ENCODE measurements at places on chromosomes 1 and 21. TPM values are rescaled to one million over a fixed set of nuclear protein-coding genes. Genes with fewer than 3 reads are reported as not detected.

DNA sequence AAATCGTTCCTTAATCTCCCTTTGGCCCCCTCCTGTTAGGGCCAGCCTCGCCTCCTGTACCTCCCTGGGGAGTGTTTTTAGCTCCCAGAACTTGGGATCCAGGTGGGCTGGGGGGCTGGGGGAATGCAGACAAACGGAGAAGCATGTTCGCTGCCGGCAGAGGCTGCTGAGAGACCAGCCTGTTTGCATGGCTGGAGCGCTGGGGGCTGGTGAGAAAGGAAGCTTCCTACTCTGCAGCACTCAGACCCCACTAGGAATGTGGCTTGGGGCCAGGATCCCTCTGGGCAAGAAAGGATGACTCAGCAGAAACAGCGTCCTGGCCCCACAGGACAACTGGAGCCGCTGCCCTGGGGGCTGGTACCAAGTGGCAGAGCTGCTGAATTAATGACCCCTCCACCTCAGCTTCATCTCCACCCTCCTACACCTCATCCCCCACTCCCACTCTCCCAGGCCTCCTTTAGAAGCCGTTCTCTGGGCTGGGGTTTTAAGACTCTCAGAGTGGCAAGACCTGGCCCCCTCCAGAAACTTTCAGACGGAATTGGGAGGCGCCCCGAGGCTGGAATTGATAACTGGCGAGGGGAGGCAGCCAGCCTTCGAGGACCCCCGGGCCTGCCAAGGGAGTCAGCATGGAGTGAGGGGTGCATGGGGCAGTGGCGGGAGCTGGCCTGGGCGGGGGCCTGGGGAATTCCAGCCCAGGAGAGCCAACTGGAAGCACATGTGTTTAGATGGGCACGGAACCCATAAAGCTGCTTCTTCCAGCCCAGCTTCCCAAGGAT lies 28.5 kb upstream of the EPS8L3 start:
- DNase-seq = peak; percentile 93

- DNase-seq = no peak
Observed at GRCh38 chr1:9369964-9370788, 77.5 kb downstream of the SPSB1 start.

GRCh38 chr1:207812778-207813511 lies 61.1 kb downstream of the CD46 start:
- DNase-seq = no peak

DNA sequence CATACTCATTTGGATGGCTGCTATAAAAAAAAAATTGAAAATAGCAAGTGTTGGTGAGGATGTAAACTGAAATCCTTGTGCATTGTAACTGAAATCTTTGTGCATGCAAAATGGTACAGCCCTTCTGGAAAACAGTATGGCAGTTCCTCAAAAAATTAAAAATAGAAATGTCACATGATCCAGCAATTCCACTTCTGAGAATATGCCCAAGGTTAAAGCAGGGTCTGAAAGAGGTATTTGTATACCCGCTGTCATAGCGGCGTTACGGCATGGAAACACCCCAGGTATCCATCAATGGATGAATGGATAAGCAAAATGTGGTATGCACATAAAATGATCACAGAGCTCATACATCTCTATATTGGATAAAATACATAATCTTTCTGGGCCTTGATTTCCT lies 116.7 kb downstream of the RUSC1 start:
- no peak for DNase-seq

DNA sequence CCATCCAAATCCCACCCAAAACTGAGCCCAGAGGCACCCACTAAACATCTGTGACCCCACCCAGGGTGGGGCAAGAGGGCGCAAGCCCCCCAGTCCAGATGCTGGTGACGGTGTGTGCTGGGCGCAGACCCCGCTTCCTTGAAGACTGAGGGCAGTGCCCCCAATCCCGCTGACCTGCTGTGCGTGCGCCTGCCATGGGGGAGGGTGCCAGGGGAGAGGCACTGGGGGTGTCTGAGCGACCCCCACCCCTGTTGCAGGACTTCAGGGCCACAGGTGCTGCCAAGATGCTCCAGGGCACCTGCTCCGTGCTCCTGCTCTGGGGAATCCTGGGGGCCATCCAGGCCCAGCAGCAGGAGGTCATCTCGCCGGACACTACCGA lies 13.3 kb downstream of the COL6A2 start:
- DNase-seq = no peak

GRCh38 chr1:168671782-168672181 lies 57.2 kb downstream of the DPT start:
- DNase-seq = no peak

DNA sequence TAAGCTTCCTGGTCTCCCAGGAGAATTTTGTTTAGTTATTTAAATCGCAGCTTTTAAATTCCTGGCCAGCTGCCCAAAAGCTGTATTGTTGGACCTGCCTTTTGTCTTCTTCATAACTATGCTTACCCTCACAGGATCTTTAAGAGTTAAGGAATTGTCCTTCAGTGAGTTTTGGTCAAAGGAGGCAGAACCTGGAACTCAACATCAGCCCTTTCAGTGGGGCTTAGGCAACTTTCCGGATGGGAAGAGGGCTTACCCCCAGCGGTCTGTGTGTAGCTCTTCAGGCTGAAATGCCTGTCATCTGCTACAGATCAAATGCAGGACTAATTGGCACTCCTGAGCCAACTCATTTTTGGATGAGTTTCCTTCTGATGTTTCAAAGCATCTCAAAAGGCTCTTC lies 402.6 kb downstream of the SIPA1L2 start:
- no peak for DNase-seq

DNA sequence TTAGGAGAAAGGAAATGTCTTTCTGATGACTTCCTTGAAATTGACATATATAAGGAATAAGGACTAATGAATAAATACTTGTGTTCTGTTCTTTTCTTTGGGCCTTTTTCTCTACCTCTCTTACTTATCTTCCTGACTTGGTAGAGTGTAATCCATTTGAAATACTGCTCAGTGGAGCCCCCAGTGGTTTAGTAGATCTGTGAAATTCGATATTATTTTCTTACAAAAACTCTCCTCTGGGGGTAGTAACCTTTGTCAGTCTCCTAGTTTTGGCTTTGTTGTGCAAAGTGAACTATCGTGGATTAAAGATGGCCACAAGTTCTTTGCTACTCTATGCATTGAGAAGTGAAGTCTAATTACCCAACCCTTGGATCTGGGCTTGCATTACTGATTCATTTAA lies 48.8 kb downstream of the DUSP10 start:
- no peak for DNase-seq

DNA sequence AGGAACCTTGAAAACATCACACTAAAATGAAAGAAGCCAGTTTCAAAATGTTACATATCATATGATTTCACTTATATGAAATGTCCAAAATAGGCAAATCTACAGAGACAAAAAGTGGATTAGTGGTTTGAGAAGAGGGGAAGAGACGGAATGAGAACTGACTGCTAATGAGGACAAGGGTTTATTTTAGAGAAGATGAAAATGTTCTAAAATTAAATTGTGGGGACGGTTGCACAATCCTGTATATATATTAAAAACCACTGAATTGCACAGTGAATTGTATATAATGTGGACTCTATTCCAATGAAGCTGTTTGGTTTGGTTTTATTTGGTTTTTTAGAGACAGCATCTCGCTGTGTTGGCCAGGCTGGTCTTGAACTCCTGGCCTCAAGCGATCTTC lies 35.6 kb downstream of the PRPF38A start:
- DNase-seq = no peak

DNA sequence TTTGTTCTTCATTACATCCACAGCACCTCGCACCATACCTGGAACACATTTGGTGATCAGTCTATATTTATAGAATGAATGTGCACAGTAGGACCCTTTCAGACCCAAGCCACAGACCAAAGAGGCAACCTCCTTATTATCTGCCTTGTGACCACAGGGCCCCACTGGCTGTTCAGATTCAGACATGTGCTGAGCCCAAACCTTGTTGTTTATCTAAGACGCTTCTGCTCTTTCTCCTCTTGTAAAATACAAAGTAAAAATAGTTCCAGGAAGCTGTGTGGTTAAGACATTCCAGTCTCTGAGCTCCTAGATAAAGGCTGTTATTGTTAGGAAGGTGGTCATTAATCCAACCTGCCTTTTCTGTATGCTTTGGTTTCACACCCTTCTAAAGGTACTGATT lies 3.6 kb upstream of the SCMH1 start:
- DNase-seq = no peak

DNA sequence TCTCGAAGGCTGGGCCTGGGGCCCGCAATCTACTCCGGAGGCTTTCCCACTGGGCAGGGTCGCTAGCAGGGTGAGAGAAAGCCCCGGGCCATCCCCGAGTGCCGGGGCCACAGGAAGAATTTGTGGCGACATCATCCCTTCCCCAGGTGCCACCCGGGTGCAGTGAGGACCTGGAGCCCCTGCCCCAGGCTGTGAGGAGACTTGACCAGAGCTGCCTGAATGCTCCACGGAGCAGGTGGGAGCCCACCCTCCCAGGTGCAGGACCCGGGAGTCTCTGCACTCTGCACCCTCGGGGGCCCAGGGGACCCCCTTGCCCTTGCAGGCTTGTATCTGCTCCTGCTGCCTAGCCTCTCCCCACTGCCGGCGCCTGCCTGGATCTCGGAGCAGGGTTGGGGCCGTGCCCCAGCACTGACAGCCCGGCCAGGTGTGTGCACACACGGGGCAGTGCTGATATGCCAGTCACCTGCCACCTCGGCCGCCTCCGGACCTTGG lies 67.5 kb upstream of the RGS7 start:
- no peak for DNase-seq

GRCh38 chr1:202291001-202291400 lies 50.7 kb downstream of the UBE2T start:
- DNase-seq = no peak

DNA sequence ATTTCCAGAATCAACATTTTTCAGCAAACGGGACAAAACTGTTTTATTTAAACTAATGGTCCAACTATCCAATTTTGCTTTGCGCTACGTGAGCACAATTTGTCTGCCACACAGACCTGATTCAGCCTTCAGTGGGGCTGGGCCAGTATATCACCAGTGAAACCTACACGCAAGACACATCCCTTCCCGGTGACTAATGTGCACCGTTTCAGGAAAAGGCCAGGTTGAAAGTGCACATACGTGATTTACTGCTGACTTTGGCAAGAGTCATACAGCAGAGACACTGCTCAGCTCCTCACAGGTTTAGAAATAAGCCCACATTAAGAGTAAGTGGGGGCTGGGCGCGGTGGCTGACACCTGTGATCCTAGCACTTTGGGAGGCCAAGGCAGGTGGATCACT lies 5.1 kb upstream of the TMEM51 start:
- DNase-seq = no peak

DNA sequence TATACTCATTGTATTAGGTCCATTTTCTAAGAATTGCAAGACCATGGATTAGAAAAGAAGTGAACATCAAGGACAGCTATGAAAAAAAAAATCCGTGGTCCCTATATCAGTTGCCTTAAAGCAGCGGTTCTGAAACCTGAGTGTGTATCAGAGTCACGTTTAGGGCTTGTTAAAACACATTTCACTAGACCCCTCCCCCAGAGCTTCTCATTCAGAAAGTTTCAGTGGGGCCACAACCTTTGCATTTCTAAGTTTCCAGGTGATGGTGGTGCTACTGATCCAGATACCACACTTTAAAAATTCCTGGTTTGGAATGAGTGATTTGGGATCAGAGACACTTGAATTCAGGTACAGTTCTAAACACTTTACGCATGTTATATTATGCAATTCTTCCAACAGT lies 96.1 kb upstream of the PRMT6 start:
- DNase-seq = no peak

GRCh38 chr1:150127868-150128267 lies 21.8 kb upstream of the PLEKHO1 start:
- no peak for DNase-seq

DNA sequence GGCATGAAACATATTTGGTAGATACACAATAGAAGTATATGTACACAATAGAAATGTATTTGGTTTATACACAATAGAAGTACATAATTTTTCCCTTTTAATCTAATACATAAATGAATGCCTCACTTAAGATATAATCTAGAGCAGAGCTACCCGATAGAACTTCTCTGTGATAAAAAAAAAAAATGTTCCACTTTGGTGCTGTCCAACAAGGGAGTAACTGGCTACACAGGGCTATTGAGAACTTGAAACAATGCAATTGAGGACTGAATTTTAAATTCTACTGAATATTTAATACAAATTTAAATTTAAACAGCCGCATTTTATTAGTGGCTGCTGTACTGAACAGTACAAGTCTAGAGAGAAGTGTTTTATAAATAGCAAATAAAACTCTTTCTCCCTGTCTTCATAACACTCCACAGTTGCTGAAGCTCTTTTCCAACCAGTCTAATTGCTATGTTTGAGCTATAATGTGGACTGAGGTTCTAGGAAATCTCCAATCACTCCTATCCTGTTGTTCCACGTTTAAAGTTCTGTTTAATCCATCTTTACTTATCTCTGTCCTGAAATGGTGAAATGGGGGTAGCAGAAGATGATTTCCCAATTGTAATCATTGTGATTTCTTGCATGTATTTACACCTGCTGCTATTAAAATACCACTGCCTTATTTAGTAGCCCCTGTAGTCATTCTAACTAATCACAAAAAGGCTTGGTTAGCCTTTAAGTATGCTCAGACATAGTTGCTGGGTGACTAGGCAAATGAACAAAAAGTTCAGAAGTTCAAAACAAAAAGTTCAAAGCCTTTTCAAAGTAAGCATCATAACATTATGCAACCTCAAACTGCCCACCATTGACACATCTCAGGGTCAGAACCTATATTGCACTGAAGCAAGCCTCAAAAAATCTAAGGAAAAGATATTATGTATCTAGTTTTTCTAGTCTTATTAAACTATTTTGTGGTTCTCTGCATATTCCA lies 192.3 kb upstream of the C1orf87 start:
- no peak for DNase-seq

DNA sequence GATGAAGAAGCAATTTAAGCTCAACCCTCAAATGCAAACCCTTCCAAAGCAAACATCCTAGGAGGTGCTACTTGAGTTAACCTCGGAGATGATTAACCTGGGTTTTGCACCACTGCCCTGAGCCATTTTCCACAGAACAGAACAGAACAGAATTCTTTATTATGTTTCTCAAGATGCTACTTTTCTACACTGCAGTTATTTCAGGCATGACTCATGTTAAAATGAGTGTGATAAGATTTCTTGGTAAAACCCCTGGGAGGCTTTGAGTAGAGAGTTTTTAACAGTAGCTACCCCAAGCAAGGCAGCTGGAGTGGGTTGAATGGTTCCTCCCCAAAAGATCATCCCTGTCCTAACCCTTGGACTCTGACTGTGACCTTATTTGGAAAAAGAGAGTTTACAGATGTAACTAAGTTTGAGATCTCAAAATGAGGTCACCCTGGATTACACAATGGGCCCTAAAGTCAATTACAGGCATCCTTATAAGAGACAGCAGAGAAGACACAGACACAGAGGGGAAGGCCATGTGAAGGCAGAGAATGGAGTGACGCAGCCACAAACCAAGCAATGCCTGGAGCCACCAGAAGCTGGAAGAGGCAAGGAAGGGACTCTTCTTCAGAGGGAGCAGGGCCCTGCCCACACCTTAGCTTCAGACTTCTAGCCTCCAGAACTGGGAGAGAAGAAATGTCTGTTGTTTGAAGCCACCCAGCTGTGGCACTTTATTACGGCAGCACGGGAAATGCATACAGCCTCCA lies 153.4 kb downstream of the ETS2 start:
- DNase-seq = peak; percentile 42

- no peak for DNase-seq
Observed at GRCh38 chr1:58543260-58543659, 3.3 kb downstream of the OMA1 start.

GPR3 gene
- polyA plus RNA-seq = 1.0 TPM

DESI2 gene
- polyA plus RNA-seq = 40.0 TPM

CFHR3 gene
- polyA plus RNA-seq = 0.09 TPM

OR2T35 gene
- polyA plus RNA-seq = not detected

PDC gene
- polyA plus RNA-seq = 0.07 TPM

RHCE gene
- 0.77 TPM for polyA plus RNA-seq

MANEAL gene
- 4.9 TPM for polyA plus RNA-seq

RER1 gene
- polyA plus RNA-seq = 122 TPM

PEX11B gene
- polyA plus RNA-seq = 59.3 TPM

BRDT gene
- polyA plus RNA-seq = not detected

Measured in renal pelvis (tissue), 12 donors.